Epithelial cell of proximal tubule (primary cell): ENCODE measurements at places on chromosomes 1 and 21. TPM values are rescaled to one million over a fixed set of nuclear protein-coding genes. Genes with fewer than 3 reads are reported as not detected.

Gene NMNAT2
- total RNA-seq = 0.52 and 0.65 TPM in 2 replicates

Gene COL11A1
- 3.3 and 8.2 TPM in 2 replicates for total RNA-seq

Gene BEND5
- 1.3 and 1.9 TPM in 2 replicates for total RNA-seq

Gene MYBPH
- total RNA-seq = not detected in 2 replicates

Gene ADAMTS5
- total RNA-seq = 2.4 and 3.4 TPM in 2 replicates

Gene RYR2
- total RNA-seq = 0.58 and 0.63 TPM in 2 replicates

DNA sequence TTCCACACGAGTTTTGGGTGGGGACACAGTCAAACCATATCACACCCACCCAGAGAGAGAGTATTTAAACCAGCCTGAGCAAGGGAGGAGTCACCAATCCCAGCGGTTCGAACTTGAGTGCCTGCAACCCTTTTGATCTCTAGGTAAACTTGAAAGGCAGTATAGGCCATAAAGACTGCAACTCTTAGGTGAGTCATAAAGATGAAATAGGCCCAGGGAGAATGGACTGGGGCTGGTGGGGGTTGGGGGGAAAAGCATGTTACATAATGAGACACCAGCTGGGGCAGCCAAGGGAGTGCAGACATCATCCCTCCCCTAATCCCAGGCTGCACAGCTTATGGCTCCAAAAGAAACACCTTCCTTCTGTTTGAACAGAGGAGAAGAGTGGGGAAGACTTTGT is 99.8 kb upstream of the LHX8 start:
- no peak for DNase-seq

DNA sequence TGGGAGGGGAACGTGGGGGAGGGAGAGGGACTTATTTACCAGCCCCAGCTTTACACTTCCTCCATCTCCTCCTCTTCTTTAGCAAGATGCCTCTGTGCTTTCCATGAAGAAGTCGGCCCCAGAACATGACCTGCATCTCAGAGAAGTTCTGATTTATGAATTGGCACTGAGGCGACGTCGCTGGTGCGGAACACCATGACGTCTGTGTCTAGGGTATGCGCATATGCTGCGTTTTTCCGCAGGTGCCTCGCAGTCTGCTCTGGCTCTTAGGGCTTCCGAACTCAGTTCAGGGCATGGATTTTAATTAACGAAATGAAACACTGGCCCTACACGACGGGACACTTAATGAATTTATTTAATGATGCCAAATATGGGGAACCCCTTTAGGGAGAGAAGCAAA is 510.3 kb downstream of the SMYD3 start:
- no peak for DNase-seq

- no peak for DNase-seq
These were observed 12.2 kb downstream of the FH start for GRCh38 chr1:241507189-241507863.

GRCh38 chr1:201944002-201944401 is 2.3 kb downstream of the LMOD1 start:
- DNase-seq = no peak

- no peak for DNase-seq
These were observed 80.7 kb upstream of the HP1BP3 start for GRCh38 chr1:20867847-20868246.

DNA sequence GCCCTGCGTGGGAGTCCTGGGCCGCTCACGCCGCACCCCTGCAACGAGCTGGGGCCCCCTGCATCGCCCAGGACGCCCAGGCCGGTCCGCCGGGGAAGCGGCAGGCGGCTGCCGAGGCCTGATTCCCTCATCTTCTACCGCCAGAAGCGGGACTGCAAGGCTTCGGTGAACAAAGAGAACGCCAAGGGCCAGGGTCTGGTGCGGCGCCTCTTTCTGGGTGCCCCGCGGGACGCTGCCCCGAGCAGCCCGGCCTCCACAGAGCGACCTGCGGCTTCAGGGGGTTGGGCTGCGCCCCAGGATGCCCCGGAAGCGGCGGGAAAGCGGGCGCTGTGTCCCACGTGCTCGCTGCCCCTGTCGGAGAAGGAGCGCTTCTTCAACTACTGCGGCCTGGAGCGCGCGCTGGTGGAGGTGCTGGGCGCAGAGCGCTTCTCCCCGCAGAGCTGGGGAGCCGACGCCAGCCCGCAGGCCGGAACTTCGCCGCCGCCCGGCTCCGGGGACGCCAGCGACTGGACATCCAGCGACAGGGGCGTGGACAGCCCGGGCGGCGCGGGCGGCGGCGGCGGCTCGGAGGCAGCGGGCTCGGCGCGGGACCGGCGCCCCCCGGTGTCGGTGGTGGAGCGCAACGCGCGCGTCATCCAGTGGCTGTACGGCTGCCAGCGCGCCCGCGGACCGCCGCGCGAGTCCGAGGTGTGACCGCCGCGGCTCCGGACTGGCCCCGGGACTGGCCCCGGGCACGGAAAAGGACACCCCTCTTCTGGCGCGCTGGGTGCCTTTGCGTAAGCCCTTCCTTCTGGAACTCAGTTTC is 2.7 kb downstream of the FAM110D start:
- no peak for DNase-seq

DNA sequence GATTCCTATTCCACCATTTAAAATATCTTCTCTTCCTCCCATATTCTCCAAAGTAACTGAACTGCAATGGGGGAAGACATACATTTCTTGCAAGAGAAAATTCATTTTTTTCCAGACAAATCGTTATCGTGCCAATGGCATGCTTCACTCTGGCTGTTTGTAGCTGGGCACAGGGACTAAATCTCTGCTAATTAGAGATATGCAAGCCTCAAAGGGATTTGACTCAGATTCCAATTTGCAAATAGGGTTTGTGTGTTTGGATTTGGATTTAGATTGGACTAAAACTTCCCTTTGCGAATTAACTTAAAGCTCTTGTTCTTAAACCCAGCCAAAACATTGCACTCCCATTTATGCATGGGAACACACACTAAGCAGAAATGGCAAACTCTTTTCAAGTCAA is 276.2 kb upstream of the DUSP10 start:
- no peak for DNase-seq

- no peak for DNase-seq
These were observed 791 bp upstream of the PIK3R3 start for GRCh38 chr1:46133181-46133658.

- DNase-seq = no peak
These were observed 584 bp upstream of the C1orf141 start for GRCh38 chr1:67135354-67135753.

DNA sequence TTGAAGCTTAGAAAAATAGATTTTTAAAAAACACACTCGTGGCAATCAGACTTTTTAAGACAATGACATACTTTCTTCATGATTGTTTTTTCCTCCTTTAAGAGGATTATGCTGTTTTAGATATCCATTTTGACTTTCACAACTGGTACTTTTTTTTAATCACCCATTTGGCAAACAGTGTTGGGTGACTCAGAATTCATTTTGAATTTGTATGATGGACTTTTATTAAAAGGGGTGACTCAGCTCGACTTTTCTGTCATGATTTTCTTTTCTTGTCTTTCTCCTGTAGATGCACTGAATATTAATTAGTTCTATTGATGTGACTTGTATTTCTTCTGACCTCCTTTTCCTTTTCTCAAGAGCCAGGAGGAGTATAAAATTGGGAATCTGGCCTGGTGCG is 44.7 kb downstream of the FMN2 start:
- DNase-seq = no peak

GRCh38 chr1:40384887-40385286 is 11.4 kb downstream of the SMAP2 start:
- no peak for DNase-seq

DNA sequence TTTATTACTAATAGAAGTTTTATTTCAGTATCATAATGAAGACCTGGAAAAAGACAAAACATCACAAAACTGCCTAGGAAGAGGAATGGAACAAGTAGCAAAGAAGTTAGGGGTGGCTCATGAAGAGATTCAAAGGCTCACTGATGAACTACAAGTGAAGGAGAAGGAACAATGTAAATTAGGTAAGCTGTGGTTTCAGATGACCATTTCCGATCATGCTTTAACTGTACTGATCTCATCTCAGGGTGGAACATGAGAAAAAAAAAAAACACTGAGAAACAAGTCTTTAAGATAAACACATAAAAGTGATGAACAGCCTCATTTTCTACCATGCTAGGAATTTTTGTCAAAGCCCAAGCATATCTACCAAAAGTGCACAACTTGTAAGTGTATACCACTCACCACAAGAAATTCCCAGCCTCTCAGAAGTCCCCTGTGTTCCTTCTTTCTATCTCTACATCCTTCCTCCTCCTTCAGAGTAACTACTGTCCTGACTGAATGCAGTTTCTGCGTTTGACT is 19.6 kb downstream of the CCDC30 start:
- DNase-seq = no peak

- DNase-seq = no peak
These were observed 2.6 kb downstream of the MTF2 start for GRCh38 chr1:93081716-93082115.

GRCh38 chr1:232886271-232886670 is 64.1 kb upstream of the NTPCR start:
- DNase-seq = no peak

- DNase-seq = no peak
These were observed 1.9 kb upstream of the TMEM35B start for GRCh38 chr1:34987018-34987417.

DNA sequence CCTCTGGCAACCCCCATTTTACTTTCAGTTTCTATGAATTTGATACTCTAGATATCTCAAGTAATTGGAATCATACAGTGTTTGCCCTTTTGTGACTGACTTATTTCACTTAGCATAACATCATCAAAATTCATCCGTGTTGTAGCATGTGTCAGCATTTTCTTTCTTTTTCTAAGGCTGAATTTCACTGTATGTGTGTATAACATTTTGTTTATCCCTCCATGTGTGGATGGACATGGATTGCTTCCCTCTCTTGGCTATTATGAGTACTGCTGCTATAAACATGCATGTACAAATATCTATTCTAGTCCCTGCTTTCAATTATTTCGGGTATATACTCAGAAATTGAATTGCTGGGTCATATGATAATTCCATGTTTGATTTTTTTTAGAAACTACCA is 97.3 kb downstream of the MAP3K21 start:
- no peak for DNase-seq
